ENCODE measurements at places on chromosomes 7 and 10.
A peak's percentile ranks its signal among the peaks of the same experiment; 100 is the strongest.

- DNase-seq: peak; percentile 22
These were observed 1.2 kb downstream of the BRAF start for GRCh38 chr7:140923358-140924006.

DNA sequence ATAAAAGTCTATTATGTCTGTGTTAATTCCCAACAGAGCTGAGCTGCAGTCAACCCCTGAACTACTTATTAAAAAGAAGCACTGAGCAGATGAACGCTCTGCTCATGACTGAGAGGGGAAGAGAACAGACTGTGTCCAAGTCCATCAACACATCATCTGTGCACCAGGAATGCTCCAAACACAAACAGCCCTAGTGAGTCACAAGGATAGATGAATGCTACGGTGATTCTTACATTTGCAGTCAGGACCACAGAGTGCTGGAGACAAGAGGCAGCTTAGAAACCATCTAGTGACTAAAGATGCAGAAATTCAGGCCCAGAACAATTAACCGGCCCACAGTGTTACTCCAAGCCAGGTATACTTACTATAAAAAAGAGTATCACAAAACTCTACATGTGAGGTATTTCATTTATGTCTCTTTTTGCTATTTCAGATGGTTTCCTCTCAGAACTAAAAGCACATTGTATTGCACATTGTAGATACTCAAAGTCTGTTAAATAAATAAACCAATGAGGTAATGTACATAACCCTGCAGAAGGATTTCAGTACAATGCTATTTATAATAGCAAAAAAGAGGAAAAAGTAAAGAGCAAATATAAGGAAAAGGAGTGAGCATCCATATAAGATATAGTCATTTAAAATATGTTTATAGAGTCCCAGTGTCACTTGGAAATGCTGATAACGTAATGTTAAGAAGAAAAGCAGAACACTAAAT lies 159.2 kb downstream of the KCNMA1 start:
- DNase-seq: no peak

DNA sequence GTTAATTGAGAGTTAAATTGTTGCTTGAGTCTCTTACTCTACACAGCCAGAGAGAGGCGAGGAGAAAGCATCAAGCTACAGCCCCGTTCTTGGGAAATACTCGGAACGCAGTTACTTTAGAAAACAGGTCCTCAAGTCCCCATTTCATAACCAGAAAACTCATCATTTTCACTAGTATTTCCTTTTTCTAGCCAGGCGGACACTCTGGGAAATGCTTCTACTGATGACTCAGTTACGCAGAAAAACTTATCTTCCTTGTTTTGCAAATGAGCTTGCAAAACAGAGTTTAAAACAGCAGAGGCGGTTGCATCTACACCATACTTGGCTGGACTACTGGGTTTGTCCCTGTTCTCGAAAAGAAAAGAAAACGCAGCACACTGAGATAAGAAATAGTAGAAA lies 111.4 kb upstream of the FGFR2 start:
- no peak for DNase-seq

DNA sequence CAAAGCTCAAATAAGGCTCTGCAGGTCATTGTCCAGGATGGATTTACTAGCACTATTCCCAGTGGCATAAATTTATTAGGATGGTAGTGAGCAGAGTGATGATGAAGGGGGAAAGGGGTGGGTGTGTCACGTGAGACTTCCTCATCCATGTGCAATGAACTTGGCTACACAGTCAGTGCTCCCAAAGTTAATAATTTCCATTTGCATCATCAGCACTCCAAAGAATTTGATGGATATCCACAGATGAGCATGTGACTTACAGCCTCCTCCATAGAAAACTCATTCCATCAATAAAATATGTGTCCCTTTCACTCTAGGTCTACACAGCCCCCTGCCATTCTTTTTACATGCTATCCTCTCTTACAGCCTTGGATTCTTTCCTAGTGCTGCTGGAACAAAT lies 142.6 kb upstream of the PLPP4 start:
- DNase-seq: no peak

DNA sequence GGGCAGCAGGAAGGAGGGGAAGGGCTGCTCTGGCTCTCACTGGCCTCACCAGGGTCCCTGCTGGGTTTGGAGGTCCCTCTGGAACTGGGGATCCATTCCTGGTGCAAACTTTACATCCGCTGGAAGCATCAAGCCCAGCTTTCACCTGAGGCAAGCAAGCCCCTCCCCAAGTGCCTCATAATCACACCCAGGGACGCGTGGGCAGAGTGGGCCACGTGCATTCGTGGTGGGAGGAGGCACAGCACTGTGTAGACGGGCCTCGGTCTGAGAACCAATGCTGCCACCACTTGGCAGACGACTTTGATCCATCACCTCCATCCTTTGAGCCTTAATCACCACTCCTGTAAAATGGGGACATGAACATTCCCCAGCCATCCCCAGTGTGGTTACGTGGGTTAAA lies 74.1 kb downstream of the VWA2 start:
- no peak for DNase-seq

- DNase-seq: peak; percentile 3
These were observed 58.0 kb downstream of the ABLIM1 start for GRCh38 chr10:114600057-114600456.

DNA sequence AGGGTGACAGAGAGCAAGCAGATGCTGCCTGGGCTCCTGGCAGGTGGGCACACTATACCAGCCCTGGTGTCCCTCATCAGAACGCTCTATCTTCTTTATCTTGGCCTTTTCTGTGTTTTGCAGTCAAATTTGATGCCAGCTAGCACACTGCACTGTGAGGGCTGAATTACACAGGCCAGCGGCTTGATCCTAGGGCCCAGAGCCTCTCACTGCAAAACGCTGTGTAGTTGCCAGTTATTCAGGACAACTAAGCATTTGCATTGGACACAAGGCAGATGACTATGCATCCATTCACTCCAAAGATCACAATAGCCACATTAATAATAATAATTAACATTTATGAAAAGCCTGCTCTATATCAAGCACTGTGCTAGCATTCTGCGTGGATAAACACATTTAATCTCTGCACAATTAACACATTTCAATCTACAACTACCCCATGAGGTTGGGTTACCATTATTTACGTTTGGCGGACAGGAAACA lies 100.3 kb downstream of the PAXIP1 start:
- no peak for DNase-seq

DNA sequence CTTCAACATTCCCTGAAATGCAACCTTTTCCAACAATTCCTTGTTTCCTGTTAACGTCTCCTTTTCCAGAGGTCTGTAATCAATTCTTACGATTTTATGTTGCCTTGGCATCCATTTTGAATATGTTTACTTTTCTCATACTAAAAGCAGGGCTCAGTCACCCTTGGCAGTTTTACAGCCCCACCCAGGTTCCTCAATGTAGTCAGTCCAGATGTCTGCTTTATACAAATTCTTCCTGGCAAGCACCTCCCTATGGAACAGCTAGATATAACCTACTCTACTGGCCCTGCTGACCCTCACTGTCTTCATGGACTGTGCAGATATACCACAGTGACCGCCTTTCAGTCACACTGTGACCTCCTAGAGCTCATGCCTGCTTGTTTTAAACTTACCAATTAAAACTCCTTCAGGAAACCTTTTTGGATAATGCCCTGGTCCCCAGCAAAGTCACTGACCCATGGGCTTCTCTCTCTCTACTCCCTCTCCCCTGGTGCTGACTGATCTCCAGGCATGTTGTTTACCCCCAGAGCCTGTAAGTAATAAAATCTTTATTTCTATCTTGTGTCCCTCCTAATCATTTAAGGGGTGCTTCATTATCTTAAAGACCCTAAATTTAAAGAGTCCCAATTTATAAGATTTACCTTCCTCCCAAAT lies 147.1 kb upstream of the STEAP1 start:
- DNase-seq: no peak

GRCh38 chr7:149870274-149870673 lies 3.5 kb upstream of the ATP6V0E2 start:
- no peak for DNase-seq

DNA sequence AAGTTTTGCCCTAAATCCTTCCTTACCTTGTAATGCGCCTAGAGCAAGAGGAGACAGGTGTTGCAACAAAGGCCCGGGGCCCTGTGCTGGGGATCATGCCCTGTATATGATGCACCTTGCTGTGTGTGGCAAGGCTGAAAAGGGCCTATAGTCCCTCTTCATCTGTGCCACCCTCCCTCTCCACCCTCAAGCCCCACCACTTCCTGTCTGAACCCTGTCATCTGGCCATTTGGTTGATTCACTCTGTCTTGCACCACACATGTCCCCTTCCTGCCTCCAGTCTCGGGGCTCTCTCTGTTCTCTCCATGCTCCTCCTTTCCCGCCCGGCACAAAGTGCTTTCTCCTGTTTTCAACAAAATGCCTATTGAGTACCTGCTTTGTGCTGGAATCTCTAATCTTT lies 11.5 kb upstream of the MALSU1 start:
- DNase-seq: no peak

DNA sequence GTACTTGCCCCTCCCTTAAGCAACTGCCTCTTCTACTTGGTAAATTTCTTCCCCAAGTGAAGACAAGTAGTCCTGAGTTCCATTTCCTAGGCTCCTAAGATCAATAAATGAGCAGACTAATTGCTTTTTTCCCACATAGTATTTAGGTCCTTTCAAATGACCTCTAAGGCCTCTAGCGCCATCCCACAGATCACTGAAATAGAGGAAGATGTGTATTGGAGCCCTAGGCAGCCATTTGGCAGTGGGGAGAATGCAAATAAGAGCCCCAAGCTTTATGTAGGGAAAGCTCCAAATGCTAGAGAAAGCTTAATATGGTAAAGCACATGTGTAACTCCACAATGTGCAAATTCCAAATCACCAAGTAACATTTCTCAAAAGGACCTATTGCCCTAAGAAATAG lies 316.5 kb upstream of the PHF14 start:
- DNase-seq: no peak

- no peak for DNase-seq
These were observed 6.2 kb downstream of the AGK start for GRCh38 chr7:141557360-141557759.

DNA sequence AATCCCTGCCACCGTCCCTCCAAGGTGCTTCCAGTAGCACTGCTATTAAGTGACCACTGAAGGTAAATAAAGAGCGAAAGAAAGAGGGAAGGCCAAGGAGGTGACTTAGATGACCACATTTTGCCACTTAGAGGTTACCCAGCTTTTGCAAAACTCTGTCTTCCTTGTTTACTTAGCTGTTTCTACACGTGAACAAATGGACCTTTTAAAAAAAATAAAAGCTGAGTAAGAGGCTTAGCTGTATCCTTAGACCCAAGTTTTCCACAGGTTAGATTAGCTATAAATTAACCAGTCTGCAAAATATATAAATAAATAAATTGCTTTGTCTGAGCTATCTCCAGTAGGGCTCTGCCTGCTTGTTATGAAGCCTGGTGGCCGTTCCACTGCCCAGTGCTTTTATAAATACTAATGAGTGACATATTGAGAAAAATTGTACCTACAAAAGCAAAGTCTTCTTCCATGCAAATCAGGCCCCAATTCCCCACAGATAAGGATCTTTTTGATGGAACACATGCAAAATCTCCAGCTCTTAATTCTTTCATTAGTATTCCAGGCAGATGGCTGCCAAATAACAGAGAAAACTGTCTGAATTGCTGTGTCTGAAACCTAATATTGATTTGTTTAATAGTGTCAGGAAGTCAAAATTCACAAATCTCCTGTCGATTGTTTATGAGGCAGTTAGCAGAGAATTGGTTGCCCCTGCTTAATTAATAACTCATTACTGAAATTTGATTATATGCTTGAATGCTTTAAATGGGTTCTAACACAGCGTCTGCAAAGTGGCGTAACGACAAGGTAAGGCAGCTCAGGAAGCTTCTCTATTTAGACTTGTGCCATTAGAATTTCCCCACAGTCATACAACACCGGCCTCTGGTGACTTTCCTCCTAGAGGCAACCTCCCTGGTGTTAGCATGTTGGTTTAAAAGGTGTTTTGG lies 176.7 kb downstream of the EMX2 start:
- no peak for DNase-seq

DNA sequence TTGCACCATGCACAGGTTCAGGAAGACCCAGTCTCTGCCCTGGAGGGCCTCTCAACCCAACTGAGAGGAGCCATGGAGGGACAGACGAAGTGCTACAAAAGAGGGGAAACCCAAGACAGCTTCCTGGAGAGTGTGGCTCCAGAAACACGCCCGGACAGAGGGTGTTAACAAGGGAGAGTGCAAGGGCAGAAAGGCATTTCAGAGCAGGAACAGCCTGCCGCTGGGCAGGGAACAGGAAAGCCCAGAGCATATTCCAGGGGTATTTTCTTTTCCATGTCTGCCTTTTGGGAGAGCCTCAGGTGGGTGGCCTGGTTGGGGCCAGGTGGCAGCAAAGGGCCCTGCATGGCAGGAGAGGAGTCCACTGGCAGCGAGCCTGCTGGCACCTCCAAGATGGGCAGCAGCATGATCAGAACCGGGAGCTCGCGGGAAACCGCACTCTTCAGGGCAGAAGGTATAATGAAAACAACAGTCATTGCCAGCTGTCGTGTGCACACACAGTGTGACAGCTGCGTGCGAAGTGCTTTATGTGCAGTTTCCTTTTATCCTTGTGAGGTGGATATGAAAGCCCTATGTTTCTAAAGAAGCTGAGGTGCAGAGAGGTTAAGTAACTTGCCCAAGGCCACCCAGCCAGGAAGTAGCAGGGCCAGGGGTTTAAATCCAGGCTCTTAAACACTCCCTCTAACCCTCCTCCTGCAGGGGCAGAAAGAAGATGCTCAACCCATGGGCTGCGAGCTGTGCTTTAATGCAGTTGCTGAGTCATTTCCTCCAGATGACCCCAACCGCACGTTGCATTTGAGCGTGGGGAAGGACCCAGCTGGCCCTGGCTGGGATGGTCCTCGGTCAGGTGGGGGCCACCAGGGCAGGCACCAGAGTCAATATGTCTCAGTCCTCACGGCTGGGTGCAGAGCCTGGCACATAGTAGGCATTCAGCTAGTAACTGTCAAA lies 128.6 kb downstream of the OAT start:
- peak; percentile 7 for DNase-seq

- no peak for DNase-seq
These were observed 5.4 kb upstream of the HSPB1 start for GRCh38 chr7:76296743-76297740.

- no peak for DNase-seq
These were observed 34.6 kb upstream of the ST7 start for GRCh38 chr7:116918704-116919103.

GRCh38 chr7:69342154-69342884 lies 256.0 kb upstream of the AUTS2 start:
- peak; percentile 56 for DNase-seq

GRCh38 chr10:48478469-48478868 lies 126.4 kb downstream of the ARHGAP22 start:
- DNase-seq: no peak

- DNase-seq: no peak
These were observed 18.6 kb upstream of the MEST start for GRCh38 chr7:130473289-130473688.

- DNase-seq: peak; percentile 88
These were observed 103.1 kb downstream of the SLC16A9 start for GRCh38 chr10:59606551-59606961.

GRCh38 chr10:80516506-80517075 lies 21.1 kb upstream of the SH2D4B start:
- DNase-seq: no peak

GRCh38 chr7:69702357-69702756 lies 104.1 kb downstream of the AUTS2 start:
- no peak for DNase-seq
